Stimulated activated CD8-positive, alpha-beta memory T cell treated with anti-CD3 and anti-CD28 coated beads, Interleukin-12 subunit alpha, Interleukin-12 subunit beta, amount 100 ng/mL, for 1 hour (primary cell): ENCODE measurements at places on chromosomes 12 and 14.

- DNase-seq, result no peak
Observed at GRCh38 chr14:101893759-101894158, 70.6 kb upstream of the DYNC1H1 start.

DNA sequence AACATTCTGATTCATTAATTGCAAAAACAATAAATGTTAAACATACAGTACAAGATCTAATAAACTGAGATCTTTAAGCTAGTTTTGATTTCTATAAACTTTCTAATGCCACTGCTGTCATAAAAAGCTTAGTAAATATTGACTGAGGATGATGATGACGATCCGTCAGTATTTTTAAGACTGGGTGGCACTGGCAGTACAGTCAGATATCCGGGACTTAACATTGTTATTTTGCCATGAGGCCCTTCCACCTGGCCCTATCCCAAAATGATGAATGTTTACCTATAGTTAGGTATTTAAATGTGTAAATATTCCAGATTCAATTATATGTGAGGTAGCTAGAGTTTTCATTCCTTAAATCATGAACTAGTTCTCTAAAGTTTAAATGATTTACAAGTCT is 158.5 kb downstream of the FOXA1 start:
- no peak for DNase-seq

DNA sequence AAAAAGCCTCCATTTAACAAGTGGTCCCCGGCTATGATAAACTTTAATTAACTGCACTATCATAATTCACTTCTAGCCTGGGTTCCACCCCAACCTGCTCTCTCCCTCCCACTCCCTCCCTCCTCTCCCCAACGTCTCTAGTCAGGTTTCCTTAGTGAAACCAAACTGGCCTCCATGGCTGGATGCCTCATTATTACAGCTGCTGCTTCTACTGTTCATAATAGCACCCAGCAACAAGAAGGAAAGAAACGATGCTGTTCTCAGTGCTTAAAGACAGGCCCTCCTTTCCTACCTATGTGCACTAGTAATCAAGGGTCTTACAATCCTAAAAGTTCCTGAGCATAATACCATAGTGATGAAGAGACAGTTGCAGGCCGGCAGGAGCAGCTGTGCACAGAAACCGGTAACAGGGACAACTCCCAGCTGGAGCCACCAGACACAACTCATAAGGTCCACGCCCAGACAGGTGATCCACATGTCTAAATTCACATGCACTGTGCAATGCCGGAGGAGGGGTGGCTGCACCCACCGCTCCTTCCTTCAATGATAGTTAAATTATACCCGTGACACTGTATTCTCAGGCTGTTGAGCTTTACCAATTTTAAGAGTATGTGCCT is 6.2 kb downstream of the IRF2BPL start:
- DNase-seq, result no peak

- no peak for DNase-seq
Observed at GRCh38 chr12:110680032-110680431, 8.9 kb downstream of the HVCN1 start.

GRCh38 chr12:79983986-79984620 is 49.2 kb upstream of the PPP1R12A start:
- DNase-seq, result no peak

- DNase-seq, result no peak
Observed at GRCh38 chr12:25839470-25839869, 119.0 kb upstream of the RASSF8 start.

- DNase-seq, result no peak
Observed at GRCh38 chr14:95254288-95254687, 65.4 kb downstream of the CLMN start.

- peak; percentile 38 for DNase-seq
Observed at GRCh38 chr12:116066381-116067230, 210.9 kb downstream of the MED13L start.

GRCh38 chr14:97315790-97316189 is 518.6 kb downstream of the VRK1 start:
- DNase-seq, result no peak

GRCh38 chr12:7282844-7283243 is 21.0 kb upstream of the ACSM4 start:
- DNase-seq, result no peak

DNA sequence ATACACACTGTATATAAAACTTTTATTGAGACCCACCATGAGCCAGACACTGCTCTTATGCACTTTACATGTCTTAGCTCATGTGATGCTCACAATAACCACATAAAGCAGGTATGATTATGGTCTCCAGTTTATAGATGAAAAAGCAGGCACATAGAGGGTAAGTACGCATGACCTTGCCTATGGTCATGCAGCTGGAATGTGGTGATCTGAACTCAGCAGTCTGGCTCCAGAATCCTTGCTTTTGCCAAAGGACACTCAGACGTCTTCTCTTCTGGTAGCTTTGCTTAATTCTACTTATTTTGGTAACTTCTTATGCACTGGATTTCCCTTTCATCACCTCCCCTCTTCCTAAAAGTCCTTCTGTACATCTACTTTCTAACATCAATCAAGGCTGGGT is 103.3 kb upstream of the CRY1 start:
- DNase-seq, result no peak
